ENCODE measurements at places on chromosomes 7 and 10. TPM values are rescaled to one million over a fixed set of nuclear protein-coding genes. Genes with fewer than 3 reads are reported as not detected.

The FOXP2 gene
- not detected for total RNA-seq

The CC2D2B gene
- 0.31 TPM for total RNA-seq

The PTPN20 gene
- total RNA-seq = 0.47 TPM

DNA sequence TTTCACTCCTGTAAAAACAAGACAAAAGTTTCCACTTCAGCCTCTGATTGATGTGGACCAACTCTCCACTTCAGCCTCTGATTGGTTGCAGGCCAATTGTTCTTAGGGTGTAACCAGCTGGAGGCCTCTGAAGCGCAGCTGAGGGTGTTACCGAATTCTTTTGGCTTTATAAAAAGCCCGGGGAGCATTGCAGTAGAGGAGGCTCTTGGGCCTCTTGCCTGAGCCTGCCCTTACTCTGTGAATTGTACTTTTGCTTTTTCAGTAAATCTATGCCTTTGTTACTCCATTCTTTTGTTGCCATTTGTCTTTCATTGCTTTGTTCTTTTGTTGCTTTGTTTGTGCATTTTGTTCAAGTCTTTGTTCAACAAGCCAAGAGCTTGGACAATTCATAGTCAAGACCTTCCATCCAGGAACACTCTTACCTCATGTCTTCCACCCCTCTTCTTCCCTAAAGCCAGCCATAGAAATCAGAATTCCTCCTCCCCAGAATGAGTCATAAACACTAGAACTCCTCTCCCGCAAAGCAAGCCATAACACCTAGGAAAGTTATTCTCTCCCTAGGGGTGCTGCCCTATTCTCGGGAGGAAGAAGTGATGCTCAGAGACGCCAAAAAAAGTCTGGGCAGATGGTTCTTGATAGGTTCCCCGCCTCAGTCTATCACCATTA lies 53.5 kb upstream of the ARMC3 start:
- no peak for DNase-seq

DNA sequence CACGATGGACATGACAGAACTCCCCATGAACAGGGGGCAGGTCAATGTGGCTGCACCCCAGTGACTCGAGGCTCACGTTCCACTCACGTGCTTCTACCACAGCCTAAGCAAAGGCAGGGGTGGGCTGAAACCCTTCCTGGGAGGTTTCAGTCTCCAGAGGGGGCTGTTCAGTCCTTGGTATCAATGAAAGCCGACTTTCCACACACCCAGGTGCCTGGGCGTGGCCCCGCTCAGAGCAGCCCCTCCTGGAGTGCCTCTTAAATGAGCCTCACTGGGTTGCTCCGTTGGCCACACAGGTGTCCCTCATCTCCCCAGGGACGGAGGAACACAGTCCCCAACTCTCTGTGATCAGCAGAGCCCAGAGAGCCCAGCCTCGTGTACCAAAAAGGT lies 90.5 kb upstream of the PDGFA start:
- no peak for DNase-seq

The SFTPD gene
- total RNA-seq = not detected

GRCh38 chr10:85874208-85874607 lies 492.4 kb downstream of the GRID1 start:
- DNase-seq = no peak

GRCh38 chr7:158487631-158488151 lies 99.9 kb downstream of the PTPRN2 start:
- DNase-seq = no peak

- no peak for DNase-seq
Measured at GRCh38 chr7:157661611-157661975, 324.8 kb downstream of the DNAJB6 start.

DNA sequence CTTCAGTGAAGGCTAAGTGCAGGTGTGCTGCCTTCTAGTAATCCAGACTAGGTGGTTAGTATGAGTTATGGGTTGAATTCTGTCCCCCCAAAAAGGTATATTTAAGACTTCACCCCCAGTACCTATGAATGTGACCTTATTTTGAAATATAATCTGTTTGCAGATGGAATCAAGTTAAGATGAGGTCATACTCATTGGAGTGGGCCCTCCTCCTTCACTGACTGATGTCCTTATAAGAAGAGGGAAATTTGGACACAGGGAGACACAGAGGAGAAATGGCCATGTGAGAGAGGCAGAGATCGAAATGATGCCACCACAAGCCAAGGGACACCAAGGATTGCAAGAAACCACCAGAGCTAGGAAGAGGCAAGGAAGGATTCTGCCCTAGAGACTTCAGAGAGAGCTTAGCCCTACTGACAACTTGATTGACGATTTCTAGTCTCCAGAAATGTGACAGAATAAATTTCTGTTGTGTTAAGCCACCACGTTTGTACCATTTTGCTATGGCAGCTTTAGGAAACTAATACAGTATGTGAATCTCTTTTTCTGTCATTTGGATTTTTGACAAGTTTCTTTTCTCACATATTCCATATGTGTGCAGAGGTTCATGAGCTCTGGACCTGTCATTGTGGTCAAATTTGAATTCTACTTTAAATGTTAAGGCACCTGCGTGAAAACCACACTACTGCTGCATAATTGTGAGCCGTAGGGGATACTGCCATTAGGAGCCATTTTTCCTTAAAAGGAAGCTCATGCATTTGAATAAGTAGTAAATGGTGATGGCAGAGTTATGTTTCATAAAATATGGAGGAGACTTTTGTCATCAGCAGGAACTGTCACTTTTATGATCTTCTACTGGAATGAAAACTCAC lies 2.6 kb upstream of the RPA3 start:
- DNase-seq = peak; percentile 27

DNA sequence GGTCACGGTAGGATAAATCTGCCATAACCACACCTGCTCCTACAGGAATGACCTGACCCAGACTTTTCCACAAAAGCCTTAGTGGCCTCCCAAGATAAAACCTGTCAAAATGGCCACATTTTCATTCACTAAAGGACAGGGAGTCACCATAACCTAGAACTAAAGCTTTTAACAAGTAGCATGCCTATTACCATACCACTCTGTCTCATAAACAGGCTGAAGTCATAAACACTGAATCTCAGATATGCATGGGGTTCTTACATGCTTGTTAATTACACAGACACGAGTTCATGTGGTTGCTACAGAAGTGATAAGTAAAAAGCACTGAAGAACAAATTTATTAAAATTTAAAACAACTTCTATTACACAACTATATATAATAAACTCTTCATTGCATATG lies 56.0 kb downstream of the HIPK2 start:
- no peak for DNase-seq

DNA sequence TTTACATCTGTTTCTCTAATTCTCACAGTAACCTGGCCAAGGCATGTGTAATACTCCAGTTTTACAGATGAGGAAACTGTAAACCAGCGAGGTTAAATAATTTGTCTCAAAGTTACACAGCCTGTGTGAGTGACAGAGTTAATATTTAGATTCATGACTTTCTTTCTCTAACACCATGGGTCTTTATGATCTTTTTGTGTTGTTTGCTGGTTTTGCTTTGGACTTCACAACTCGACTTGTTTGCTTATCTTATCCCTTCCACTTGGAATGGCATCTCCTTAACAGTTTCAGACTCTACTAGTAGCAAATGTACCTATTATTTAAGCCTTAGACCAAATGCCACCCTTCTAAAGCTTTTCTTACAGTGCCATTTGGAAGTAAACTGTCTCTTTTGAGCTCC lies 34.4 kb downstream of the MXI1 start:
- DNase-seq = no peak

DNA sequence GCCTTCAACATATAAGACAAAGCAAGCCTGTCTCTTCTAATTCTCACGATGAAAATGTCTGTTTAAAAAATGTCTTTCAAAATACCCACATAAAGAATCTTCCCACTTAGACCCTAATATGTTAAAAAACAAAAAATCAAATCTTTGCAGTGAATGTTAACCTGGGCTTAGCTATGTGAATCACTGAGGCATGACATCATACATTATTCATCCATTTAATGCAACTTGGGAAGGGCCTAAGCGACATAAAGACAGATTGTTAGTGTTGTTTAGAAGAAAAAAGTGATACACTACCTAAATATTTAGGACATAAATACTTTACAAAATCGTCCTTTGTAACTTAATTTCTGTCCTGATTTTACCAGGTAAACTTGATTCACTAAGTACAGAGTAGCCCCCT lies 648.5 kb upstream of the NRP1 start:
- no peak for DNase-seq

GRCh38 chr10:110413903-110414547 lies 83.7 kb upstream of the DUSP5 start:
- no peak for DNase-seq

The SNX10 gene
- 47.8 TPM for total RNA-seq

- peak; percentile 66 for DNase-seq
Measured at GRCh38 chr7:87876869-87877234, 559 bp downstream of the DBF4 start.

DNA sequence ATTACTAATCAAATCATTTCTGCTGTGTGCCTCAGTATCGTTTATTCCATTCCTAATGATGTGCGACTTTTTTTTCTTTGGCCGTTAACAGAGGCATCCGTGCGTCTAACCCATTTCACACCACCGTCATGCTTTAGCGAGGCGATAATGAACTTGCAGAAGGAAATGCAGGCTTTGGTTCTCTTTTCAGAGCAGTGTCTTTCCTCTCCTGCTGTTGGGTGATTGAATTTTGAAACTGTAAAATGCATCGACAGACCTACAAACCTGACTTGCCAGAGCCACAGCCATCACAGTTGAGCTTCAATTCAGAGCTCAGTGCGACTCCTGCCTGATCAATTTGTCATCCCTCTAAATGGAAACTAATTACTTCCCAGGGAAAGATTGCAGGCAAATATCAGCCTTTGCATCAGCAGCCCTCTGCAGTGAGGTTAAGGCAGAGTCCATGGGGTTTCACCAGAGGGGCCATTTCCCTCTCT lies 486.0 kb upstream of the GALNT17 start:
- no peak for DNase-seq

The TUBAL3 gene
- not detected for total RNA-seq

DNA sequence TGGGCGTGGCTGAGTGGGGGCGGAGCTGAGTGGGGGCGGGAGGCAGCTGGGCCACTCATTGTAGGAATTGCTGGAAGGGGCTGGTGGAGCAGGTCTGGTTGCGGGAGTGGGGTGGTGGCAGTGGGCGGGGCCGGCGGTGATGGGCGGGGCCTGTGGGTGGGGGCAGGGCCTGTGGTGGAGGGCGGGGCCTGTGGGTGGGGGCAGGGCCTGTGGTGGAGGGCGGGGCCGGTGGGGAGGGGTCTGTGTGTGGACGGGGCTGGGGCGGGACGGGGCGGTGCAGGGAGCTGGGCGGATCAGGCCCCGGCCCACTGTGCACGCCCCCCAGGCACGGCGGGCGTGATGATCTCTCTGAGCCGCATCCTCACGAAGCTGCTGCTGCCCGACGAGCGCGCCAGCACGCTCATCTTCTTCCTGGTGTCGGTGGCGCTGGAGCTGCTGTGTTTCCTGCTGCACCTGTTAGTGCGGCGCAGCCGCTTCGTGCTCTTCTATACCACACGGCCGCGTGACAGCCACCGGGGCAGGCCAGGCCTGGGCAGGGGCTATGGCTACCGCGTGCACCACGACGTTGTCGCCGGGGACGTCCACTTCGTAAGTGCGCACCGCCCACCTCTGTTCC lies 14.0 kb downstream of the SLC29A4 start:
- peak; percentile 83 for DNase-seq

The ALOX5 gene
- 0.56 TPM for total RNA-seq

The CLEC2L gene
- not detected for total RNA-seq

DNA sequence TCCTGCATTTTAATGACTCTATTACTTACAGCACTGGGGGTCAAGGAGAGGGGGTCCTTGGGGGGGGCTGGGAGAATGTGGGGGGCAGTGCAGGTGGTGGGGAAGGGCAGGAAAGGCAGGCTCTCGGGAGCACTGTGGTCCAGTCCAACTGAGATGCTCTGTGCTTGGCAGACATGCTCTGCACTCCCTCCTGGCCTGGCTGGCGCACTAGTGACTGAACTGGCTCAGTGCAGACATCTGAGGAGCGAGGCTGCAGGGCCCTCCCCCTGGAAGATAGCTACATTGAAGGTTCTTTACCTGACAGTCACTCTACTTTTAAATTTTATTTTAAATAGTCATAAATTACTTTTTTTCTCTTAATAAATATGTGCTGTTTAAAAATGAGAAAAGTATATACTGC lies 105.7 kb downstream of the NEURL1 start:
- DNase-seq = no peak

- DNase-seq = no peak
Measured at GRCh38 chr10:60290558-60290957, 99.1 kb downstream of the ANK3 start.

- DNase-seq = no peak
Measured at GRCh38 chr7:33933611-33934281, 28.4 kb downstream of the BMPER start.

The PNLIPRP2 gene
- total RNA-seq = not detected

GRCh38 chr10:68506411-68506810 lies 20.9 kb downstream of the SLC25A16 start:
- no peak for DNase-seq

GRCh38 chr7:143884241-143884968 lies 17.6 kb downstream of the TCAF1 start:
- no peak for DNase-seq

GRCh38 chr7:86930554-86931307 lies 128.7 kb downstream of the ELAPOR2 start:
- DNase-seq = no peak

DNA sequence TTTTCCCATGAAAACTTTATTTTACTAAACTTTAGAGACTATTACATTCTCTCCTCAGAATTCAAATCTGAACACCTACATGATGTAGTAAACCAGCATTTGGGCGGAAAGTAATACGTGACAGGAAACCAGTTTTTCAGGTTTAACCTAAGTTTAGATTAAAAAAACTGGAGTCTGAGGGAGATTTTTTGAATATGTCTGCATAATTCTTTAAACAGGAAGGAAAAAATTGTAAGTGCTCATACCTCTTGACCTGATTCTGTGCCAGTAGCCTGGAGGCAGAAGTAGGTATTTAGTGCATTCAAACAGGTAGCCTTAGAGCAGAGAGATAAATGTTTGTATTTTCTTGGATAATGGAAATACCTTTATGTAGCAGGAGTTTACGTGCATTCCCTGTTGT lies 224.3 kb downstream of the MDFIC start:
- DNase-seq = no peak

DNA sequence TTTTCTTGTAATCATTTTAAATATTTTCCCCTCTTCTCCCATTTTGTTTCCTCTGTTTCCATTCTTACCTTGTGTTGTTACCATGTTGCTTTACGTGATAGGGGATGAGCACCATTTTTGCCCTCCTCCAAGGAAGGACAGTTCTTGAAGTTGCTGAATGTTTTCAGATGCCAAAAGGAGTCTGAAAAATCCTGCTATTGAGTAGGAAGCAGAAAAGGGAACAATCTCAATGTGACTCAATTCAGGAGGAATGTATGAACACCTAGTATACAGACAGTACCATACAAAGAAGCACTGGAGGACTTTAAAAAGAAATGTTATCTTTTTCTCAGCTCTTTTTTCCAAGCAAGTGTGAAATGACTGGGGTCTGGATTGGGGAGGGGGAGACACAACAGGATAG lies 5.1 kb upstream of the NAMPT start:
- no peak for DNase-seq

The HABP2 gene
- not detected for total RNA-seq

GRCh38 chr7:3670898-3671297 lies 369.8 kb downstream of the SDK1 start:
- peak; percentile 15 for DNase-seq

- no peak for DNase-seq
Measured at GRCh38 chr10:113232928-113233511, 283.0 kb downstream of the TCF7L2 start.

Measured in activated CD8-positive, alpha-beta T cell treated with anti-CD3 and anti-CD28 coated beads for 36 hours (primary cell).